B cell (primary cell): ENCODE measurements at places on chromosomes 16 and 17. TPM values are rescaled to one million over a fixed set of nuclear protein-coding genes. Genes with fewer than 3 reads are reported as not detected.

- no peak for DNase-seq
- no peaks in the 10 kb centered on the region for H3K27me3 ChIP-seq
- no peak overlapping the region for H3K27ac ChIP-seq
- no peak overlapping the region for H3K4me3 ChIP-seq
- no peaks in the 10 kb centered on the region for H3K36me3 ChIP-seq
Measured at GRCh38 chr17:6100146-6100545, 30.0 kb downstream of the WSCD1 start.

GRCh38 chr16:62077998-62078397 is 41.8 kb upstream of the CDH8 start:
- H3K4me3 ChIP-seq = no peak overlapping the region
- no peak for DNase-seq
- H3K27ac ChIP-seq = no peak overlapping the region
- H3K27me3 ChIP-seq = no peaks in the 10 kb centered on the region
- no peaks in the 10 kb centered on the region for H3K36me3 ChIP-seq

DNA sequence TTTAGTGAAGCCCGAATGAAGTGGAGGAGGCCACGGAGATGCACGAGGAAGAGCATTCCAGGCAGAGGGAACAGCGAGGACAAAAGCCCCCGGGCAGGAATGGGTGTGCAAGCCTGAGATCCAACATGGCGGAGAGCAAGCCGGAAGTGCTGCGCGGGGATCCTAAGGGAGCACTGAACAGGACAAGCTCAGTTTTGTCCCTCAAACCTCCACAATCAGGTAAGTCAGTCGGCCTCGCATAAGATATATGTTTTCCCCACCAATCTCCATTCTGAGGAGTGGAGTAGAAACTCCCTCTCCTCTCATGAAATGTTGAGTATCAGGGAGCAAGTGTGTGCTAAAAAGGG is 32.9 kb upstream of the USP22 start:
- no peak for DNase-seq
- H3K4me1 ChIP-seq = no peaks in the 10 kb centered on the region
- no peak overlapping the region for H3K27ac ChIP-seq

DNA sequence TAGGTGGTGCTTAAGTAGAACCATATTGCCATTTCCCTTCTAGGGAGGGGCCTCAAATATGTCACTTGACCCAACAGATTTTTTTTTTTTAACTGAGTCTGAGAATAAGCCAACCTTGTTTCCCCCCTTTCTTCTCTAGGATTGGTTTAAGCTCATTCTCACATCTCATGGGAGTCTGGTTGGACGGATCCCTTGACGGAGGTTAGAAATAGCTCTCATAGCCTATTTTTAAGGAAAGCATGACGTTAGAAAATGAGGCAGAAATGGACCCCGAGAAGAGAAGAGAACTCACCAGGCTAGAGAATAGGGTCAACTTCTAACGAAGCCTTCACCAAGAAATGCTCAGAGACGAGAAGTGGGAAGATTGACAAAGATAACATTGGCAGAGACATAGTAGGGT is 95.1 kb upstream of the ZFHX3 start:
- no peaks in the 10 kb centered on the region for H3K27me3 ChIP-seq
- no peaks in the 10 kb centered on the region for H3K36me3 ChIP-seq
- no peak for DNase-seq
- H3K4me1 ChIP-seq = no peaks in the 10 kb centered on the region
- no peak overlapping the region for H3K27ac ChIP-seq

VTN gene
- total RNA-seq = 0.34 TPM in 1 of 2 replicates, not detected in the other

- H3K36me3 ChIP-seq = no peaks in the 10 kb centered on the region
- H3K27ac ChIP-seq = no peak overlapping the region
- H3K27me3 ChIP-seq = no peaks in the 10 kb centered on the region
- DNase-seq = no peak
- no peaks in the 10 kb centered on the region for H3K4me1 ChIP-seq
Measured at GRCh38 chr16:72312828-72313227, 140.9 kb upstream of the PMFBP1 start.
